AG09319 (cell line): ENCODE measurements at places on chromosomes 16 and 17.

GRCh38 chr17:28897769-28898526 lies 415 bp upstream of the FLOT2 start:
- no peak for DNase-seq

DNA sequence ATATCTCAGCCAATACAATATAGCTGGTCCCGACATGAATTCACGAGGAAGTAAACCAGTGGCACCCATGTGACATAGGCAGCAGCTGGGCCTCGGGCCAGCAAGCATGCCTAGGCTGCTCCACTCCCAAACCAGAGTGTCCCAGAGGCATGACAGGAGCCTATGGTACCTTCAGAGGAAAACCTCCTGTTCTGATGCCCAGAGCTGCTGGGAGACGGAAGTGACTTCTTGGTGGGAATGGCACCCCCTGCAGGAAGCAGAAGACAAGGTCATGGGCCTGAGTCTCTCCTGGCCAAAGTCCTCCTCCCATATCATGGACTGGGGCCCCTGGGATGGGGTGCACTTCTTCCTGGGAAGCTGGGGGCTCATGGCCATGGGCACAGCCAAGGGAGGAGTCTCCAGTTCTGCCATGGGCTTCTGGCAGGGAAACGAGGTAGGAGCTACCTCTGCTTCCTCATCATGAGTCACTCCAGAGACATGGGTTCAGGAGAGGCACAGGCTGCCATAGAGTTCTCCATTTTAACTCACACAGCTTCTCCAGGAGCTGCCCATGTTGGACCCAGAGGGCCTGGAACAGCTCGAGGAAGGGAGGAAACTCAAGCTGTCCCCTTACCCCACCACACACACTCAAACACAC lies 13.4 kb downstream of the FBF1 start:
- no peak for DNase-seq

DNA sequence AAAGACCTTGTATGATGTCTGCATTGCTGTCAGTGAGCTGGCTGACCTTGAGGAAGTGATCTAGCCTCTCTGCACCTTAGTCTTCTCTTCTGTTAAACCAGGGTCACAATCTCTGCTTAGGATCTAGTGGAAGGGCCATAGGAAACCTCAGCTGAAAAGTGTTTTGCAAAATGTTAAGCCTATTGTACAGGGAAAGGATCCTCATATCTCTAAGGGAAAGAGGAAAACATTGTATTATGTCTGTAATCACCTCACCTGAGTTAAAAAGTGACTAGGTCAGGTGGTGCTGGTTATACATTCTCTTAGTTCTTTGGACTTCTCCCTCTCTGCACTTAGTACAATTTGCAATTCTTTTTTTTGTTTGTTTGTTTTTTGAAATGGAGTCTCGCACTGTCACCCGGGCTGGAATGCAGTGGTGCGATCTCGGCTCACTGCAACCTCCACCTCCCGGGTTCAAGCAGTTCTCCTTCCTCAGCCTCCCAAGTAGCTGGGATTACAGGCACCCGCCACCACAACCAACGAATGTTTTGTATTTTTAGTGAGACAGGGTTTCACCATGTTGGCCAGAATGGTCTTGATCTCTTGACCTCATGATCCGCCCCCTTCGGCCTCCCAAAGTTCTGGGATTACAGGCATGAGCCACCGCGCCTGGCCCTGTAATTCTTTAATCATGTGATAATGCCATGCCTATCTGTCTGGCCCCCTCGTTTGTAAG lies 2.0 kb upstream of the SEPHS2 start:
- no peak for DNase-seq

DNA sequence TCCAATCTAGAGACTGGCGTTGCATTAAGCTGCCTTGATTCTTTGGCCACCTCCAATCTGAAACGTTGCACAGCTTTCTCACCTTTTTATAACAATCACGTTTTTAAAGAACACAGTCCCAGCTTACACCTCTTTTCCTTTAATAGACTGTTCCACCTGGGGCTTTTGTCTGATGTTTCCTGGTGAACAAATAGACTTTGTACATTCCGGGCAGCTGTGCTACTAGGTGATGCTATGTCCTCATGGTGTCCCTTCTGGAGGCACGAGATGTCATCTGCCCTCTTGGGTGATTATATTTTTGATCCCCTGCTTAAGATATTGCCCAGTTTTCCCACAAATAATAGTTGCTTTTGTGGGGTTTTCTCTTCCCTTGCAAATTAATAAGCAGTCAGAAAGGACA lies 225.5 kb downstream of the SOX9 start:
- DNase-seq, result no peak

GRCh38 chr16:48620445-48620844 lies 10.5 kb upstream of the N4BP1 start:
- DNase-seq, result no peak
